H1 (cell line): ENCODE measurements at places on chromosomes 3 and 15.

DNA sequence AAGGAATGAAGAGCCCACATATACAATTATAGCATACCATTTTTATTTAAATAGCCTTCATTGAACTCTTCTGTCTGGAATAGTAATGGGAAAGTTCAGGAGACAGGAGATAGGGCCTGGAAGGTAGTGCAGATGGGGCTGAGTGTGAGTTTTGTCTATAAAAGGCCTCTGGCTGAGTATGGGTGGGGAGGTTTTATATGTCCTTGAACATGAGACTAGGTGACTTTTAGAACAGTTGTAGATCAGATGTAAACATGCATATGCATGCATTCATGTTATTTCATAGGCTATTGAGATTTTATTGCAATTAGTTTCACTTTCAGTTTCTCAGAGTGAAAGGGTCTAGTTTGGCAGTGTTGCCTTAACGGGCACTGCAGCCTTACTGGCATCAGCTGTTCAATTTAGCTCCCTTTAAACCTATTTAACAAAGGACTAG is 27.1 kb downstream of the CGGBP1 start:
- DNase-seq: no peak

- no peak for DNase-seq
These were observed 170.8 kb downstream of the MOBP start for GRCh38 chr3:39638301-39638700.

DNA sequence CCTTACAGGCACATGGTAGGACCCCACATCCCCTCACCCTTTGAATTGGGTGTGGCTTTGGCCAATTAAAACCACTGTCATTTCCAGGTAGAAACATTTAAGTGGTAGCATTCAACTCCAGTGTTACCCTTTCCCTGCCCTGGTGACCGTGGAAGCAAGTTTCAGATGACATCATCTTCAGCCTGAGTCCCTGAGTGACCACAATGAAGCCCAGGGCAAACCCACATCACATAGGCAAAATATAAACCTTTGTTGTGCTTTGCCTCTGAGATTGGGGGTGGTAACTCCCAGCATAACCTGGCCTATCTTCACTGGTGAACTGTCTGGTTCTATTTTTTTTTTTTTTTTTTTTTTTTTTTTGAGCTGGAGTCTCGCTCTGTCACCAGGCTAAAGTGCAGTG is 404.0 kb upstream of the WNT5A start:
- DNase-seq: no peak

DNA sequence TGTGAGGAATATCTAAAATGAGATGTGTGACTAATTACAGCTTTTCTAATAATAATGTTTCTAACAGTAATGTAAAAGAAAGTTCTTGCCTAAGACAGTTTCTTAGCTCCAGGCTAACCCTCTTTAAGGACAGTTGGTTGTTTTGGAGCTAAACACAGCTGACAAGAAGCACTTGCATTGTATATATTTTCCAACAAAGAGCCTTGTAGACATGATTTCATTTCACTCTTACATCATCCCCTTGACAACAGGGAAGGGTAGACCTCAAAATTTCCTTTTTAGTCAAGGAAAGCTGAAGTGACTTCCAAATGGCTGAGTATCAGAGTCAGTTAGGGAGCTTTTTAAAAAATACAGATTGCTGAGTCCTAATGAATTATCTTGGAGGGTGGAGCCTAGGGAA is 4.1 kb downstream of the ARID3B start:
- DNase-seq: no peak

DNA sequence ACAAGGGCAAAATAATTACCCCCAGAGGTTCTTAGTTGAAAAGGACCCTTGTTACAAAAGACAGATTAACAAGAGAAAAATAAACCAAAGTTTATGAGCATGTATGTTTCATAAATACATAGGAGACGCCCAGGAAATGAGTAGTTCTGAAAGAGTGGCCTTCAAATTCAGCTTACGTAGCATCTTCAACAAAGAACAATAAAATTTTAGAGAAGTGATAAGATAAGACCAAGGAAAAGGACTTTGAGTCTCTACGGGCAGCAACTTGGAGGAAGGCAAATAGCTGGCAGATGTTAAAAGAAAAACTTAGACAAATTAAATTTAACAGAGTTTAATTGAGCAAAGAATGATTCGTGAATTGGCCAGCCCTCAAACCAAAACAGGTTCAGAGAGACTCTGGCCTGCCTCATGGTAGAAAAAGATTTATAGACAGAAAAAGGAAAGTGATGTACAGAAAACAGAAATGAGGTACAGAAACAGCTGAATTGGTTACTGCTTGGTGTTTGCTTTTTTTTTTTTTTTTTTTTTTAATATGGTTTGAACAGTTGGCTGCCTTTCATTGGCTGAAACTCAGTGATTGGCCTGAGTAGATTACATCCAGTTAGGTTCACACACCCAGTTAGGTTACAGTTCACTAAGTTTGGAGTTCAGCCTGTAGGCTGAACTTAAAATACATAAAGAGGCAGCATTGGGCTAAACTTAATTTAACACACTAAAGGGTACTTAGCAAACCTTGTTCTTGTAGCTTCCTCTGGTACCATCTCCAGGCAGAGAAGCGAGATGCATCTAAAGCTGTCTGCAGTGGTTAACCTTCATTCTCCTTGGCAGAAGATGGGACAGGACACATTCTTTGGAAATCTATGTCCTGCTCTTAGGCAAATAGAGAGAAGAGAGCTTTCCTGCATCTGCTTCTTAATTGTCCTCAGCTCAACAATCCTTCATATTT is 23.2 kb downstream of the C2CD4B start:
- no peak for DNase-seq

DNA sequence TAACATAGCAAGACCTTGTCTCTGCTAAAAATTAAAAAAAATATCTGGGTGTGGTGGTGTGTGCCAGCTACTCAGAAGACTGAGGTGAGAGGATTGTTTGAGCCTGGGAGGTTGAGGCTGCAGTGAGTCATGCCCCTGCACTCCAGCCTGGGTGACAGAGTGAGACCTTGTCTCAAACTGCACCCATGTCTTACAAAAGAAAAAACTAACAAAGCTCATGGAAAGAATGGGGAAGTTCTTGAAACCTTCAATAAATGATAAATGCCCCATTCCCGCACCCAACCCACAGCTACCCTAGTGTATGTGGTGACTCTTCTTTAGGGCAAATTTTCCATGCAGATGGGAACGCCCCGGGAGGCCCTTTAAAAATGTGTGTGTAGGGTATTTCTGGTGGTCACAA is 28.3 kb downstream of the RPLP1 start:
- DNase-seq: no peak

- DNase-seq: no peak
These were observed 32.7 kb downstream of the PDIA5 start for GRCh38 chr3:123099331-123100192.

- no peak for DNase-seq
These were observed 159.5 kb downstream of the CHSY1 start for GRCh38 chr15:101092156-101092866.

DNA sequence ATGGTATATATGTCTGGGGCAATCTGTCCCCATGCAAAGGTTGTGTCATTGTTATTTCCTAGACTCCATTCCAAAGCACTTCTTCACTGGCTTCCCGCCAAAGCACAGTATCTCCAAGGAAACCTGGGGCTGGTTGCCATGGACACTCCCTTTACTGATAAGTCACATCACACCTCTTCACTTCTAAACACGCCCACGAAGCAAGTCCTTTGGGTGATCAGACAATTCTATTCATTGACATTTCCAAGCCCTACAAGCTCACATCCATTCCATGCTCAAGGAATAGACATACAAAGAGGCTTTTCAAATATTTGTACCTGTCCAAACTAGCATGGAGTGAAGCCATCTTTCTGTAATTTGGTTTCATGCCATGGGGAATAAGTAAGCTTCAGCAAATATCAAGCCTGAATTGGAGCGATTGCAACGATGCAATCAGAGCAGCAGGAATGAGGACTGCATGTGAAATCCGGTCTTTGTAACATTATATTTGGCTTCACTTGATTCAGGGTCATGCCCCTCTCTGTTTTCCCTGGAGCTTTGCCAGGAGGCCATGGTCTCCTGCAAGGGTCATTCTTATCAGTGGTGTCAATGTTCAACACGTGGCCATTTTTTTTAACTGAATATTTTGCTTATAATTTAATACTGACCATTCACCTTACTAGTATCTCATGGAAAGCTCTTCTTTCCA is 201.6 kb upstream of the TMC3 start:
- no peak for DNase-seq

- DNase-seq: no peak
These were observed 65.7 kb upstream of the IL12A start for GRCh38 chr3:159922861-159923312.

GRCh38 chr3:47994180-47994579 is 22.0 kb downstream of the MAP4 start:
- no peak for DNase-seq
